Spleen (tissue), 13 donors: ENCODE measurements at places on chromosomes 2 and 18. TPM values are rescaled to one million over a fixed set of nuclear protein-coding genes. Genes with fewer than 3 reads are reported as not detected.

Gene TTN
- polyA plus RNA-seq = 0.67 TPM

Gene TMEM247
- polyA plus RNA-seq = not detected

Gene HJURP
- polyA plus RNA-seq = 2.9 TPM

Gene EFHD1
- 50.5 TPM for polyA plus RNA-seq

Gene KRCC1
- polyA plus RNA-seq = 38.1 TPM

Gene UNC80
- 0.07 TPM for polyA plus RNA-seq

Gene CARF
- polyA plus RNA-seq = 3.0 TPM

Gene FOXI3
- not detected for polyA plus RNA-seq

Gene CRYBA2
- not detected for polyA plus RNA-seq

Gene MAL
- 9.0 TPM for polyA plus RNA-seq

Gene ZNF396
- 1.0 TPM for polyA plus RNA-seq

Gene PROM2
- polyA plus RNA-seq = 0.21 TPM

Gene CAPN14
- 0.98 TPM for polyA plus RNA-seq

GRCh38 chr2:227781841-227782240 is 31.8 kb upstream of the CCL20 start:
- H3K36me3 ChIP-seq = no peaks in the 10 kb centered on the region
- H3K27ac ChIP-seq = no peak overlapping the region
- no peak for DNase-seq

DNA sequence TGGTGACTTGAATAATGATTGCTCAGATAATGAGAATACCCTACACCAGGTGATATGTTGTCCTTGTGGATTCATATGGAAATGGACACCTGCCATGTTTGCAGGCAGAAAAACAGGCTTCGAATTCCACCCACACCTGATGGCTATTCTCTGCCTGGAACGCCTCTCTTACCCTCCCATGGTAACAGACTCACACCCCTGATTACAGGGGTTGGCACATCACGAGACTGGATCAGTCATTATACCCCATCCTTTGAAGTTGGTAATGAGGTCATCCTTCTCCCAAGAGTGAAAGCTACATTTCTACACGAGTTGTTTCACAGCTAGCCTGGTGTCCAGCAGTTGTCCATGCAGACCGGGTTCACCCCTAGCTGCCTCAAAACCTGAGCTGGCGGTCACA is 71.4 kb upstream of the MBOAT2 start:
- no peak overlapping the region for H3K27ac ChIP-seq
- H3K4me3 ChIP-seq = no peak overlapping the region
- H3K27me3 ChIP-seq = no peaks in the 10 kb centered on the region
- H3K4me1 ChIP-seq = no peaks in the 10 kb centered on the region

DNA sequence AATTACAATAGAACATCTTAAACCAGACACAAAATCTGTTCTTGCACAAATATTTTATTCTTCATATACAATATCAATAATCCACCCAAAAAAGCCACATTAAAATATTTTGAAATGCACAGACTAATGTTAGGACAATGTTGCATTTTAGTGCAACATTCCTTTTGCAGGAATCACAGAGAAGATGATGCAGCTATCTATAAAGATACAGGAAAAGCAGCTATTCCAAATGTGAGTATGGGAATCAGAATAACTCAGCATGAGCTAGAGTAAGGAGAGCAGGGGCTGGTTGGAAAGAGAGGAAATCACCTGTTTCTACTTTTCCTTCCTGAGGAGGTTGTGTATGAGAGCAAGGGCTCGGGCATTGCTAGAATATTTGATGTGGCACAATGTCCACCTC is 4.8 kb downstream of the C2orf66 start:
- no peak overlapping the region for H3K27ac ChIP-seq
- H3K4me3 ChIP-seq = no peak overlapping the region
- H3K4me1 ChIP-seq = peaks cover 13% of the 10 kb centered on the region
- no peak for DNase-seq
- H3K27me3 ChIP-seq = peaks cover 14% of the 10 kb centered on the region
- H3K36me3 ChIP-seq = no peaks in the 10 kb centered on the region

GRCh38 chr2:136126021-136126420 is 8.1 kb upstream of the CXCR4 start:
- H3K27me3 ChIP-seq = no peaks in the 10 kb centered on the region
- H3K4me1 ChIP-seq = peaks cover 18% of the 10 kb centered on the region
- no peaks in the 10 kb centered on the region for H3K36me3 ChIP-seq
- H3K4me3 ChIP-seq = no peak overlapping the region

DNA sequence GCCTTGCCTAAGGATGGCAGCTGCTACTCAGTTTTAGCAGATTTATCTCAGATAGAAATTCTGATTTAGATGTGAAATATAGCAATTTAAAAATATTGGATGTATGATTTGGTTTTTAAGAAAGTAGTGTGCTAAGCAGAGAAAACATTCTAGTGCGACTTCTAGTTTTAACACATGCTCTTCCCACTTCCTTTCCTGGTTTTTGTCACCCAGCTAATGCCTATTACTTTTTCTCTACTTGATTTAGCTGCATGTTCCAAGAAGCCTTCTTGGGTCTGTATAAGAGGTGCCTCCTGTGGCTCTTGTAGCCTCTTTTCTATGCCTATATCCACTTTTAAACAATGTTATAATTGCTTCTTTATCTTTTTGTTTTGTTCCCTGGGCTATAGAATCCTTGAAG is 53.0 kb downstream of the GPD2 start:
- H3K4me1 ChIP-seq = no peaks in the 10 kb centered on the region
- H3K27me3 ChIP-seq = no peaks in the 10 kb centered on the region
- no peak for DNase-seq
- H3K4me3 ChIP-seq = no peak overlapping the region

DNA sequence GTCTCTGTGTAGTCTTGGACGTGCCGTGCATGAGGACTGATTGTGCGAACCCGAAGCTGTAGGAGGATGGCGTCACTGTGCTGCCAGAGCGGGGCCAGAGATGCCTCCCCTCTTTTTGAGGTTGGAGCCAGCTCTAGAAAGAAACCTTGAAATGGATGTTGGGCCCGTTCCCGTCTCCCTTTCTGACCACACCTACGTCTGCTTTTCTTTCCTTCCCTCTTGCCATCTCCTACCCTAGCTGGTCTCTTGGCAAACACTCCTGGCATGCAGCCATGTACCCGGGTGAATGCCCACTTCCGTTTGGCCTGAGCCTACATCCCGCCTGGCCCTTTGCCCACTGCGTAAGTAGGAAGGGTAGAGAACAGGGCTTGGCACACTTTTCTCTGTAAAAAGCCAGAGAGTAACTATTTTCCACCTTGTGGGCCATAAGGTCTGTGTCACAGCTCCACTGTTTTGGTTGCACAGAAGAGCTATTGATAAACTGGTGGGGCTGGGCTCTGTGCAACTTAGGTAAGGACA is 37.4 kb downstream of the SH3BP4 start:
- H3K27me3 ChIP-seq = no peaks in the 10 kb centered on the region

GRCh38 chr2:221153226-221153625 is 418.9 kb downstream of the EPHA4 start:
- DNase-seq = no peak
- H3K27ac ChIP-seq = no peak overlapping the region
- H3K27me3 ChIP-seq = no peaks in the 10 kb centered on the region
- no peak overlapping the region for H3K4me3 ChIP-seq

DNA sequence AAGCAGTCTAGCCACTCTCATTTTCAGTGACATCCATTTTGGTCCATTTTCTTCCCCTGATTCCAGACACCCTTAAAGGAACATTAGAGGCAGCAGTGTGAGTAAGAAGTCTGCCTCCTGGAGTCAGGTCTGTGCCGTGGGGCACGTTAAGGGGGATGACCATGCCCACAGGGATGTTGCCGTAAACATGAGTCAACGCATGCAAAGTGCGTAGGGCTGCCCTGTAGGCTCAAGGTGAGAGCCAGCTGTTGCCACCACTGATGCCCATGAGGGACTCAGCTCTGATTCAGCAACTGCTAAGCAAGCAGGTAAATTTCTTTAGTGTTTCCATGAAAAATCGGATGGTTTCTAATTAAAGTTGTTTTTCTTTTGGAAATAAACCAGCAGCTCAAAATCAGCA is 61.4 kb upstream of the TFCP2L1 start:
- peaks cover 100% of the 10 kb centered on the region for H3K36me3 ChIP-seq
- no peaks in the 10 kb centered on the region for H3K27me3 ChIP-seq

- peaks cover 8% of the 10 kb centered on the region for H3K4me1 ChIP-seq
- no peaks in the 10 kb centered on the region for H3K27me3 ChIP-seq
- no peak for DNase-seq
Observed at GRCh38 chr2:26982102-26982742, 11.8 kb downstream of the MAPRE3 start.

DNA sequence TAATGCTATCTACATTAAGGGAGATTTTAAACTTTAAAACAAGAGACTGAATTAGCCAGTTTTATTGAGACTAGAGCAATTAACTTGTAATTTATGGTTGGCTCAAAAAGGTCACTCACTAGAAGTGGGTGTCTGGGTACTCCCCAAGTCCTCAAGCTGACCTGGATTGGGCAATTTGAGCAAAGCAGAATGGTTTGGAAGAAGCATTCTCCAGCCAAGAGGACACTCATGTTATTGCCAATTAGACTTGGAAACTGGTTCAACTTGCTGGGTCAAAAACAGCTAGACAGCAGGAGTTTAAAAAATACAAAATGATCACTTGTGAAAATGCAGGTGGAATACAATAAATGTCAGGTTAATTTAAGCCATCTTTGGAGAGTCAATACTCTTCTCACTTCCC is 29.5 kb upstream of the MYO1B start:
- no peak for DNase-seq
- H3K36me3 ChIP-seq = no peaks in the 10 kb centered on the region
- H3K27ac ChIP-seq = no peak overlapping the region
- H3K27me3 ChIP-seq = no peaks in the 10 kb centered on the region
- H3K4me1 ChIP-seq = no peaks in the 10 kb centered on the region

DNA sequence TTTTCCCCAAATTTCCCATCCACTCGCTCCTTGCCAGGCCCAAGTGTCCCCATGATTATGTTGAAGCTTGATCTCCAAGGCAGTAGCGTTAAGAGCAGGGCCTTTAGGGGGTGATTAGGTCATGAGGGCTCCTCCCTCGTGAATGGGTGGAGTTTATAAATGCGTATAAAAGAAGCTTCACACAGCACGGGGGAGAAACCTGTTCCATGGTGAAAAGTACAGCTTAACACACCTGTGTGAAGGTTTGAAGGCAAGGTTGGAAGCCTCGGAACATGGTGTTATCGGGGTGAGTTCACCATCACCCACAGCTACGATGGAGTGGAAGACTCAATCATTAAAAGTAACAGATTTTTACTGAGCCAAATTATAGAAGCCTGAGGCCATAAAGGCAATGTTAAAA is 137.4 kb upstream of the ALKAL2 start:
- H3K36me3 ChIP-seq = no peaks in the 10 kb centered on the region
- H3K27me3 ChIP-seq = no peaks in the 10 kb centered on the region
- DNase-seq = no peak
- H3K4me1 ChIP-seq = no peaks in the 10 kb centered on the region
- H3K27ac ChIP-seq = no peak overlapping the region
- H3K4me3 ChIP-seq = no peak overlapping the region

DNA sequence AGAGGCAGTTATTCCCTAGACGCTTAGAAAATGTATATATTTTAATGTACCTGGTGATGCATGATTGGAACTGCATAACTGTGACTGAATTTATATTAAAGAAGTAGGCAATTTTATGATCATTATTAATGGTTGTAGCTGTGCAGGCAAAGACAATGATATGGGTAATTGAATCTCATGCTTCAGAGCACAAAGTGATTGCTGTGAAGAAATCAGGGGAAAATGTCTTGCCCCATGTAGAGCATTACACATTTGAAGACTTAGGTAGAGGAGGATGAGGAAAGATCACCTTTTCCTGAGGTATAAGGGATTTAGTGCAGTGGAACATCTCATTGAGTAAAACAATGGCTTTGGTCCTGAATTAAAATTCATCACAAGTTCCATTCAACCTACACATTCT is 246.8 kb upstream of the DCC start:
- H3K27me3 ChIP-seq = no peaks in the 10 kb centered on the region
- no peaks in the 10 kb centered on the region for H3K36me3 ChIP-seq
- no peak for DNase-seq

DNA sequence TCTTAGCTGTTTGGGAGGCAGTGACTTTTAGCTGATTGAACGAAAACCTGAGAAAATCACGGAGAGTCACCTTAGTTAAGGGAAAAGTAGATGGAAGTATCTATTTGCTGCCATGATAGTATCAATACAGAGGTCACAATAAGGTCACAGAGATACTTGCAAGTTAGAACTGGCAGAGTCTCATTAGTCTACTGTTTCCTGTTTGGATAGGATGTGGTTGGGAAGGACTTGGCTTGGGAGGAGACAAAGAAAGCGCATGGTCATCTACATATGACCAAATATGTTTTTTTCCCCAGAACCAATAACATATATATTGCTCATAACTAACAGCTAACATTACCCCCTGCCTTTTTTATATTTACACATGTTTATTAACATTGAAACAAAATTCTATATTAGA is 78.4 kb upstream of the AQP4 start:
- no peaks in the 10 kb centered on the region for H3K27me3 ChIP-seq
- no peaks in the 10 kb centered on the region for H3K36me3 ChIP-seq
- H3K4me3 ChIP-seq = no peak overlapping the region
- DNase-seq = no peak
- no peaks in the 10 kb centered on the region for H3K4me1 ChIP-seq

- H3K4me1 ChIP-seq = no peaks in the 10 kb centered on the region
- no peak for DNase-seq
- H3K4me3 ChIP-seq = no peak overlapping the region
- no peaks in the 10 kb centered on the region for H3K27me3 ChIP-seq
- no peaks in the 10 kb centered on the region for H3K36me3 ChIP-seq
- H3K27ac ChIP-seq = no peak overlapping the region
Observed at GRCh38 chr2:160582081-160582480, 88.5 kb upstream of the RBMS1 start.

- H3K27ac ChIP-seq = no peak overlapping the region
- H3K36me3 ChIP-seq = peaks cover 74% of the 10 kb centered on the region
- H3K4me3 ChIP-seq = no peak overlapping the region
Observed at GRCh38 chr2:222572264-222572721, 83.6 kb downstream of the FARSB start.

DNA sequence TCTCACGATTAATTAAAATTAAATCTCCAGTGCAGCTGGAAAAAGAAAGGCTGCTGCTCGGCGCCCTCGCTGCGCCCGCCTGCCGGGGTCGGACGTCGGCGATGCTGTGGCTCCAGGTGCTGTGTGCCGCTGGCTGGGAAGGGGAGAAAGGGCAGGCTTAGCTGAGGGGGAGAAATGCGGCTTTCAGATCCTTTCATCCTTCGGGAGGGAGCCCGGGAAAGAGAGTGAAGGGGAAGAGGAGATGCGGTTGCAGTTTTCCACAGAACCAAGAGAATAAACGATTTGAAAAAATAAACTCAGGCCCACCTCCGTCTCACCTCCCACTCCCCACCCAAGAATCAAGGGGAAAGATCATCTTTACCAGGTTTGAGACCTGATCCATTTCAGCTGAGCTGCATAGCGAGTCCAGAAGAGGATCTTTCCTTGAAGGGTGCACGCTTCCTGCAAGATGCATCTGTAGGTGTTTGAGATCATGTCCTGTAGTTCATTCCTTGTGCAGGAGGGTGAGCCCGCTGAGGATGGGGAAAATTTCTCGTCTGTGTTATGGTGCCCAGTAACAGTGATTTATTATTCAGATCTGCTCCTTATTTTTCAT is 495 bp downstream of the TMEM169 start:
- H3K4me3 ChIP-seq = peak overlapping the region; percentile 74
- no peaks in the 10 kb centered on the region for H3K36me3 ChIP-seq
- H3K4me1 ChIP-seq = peaks cover 85% of the 10 kb centered on the region
- no peaks in the 10 kb centered on the region for H3K27me3 ChIP-seq
- peak overlapping the region; percentile 74 for H3K27ac ChIP-seq
- peak; percentile 81 for DNase-seq
